ENCODE measurements at places on chromosomes 5 and 9.

GRCh38 chr5:53090229-53090628 lies 19.3 kb downstream of the MOCS2 start:
- no peak for DNase-seq

DNA sequence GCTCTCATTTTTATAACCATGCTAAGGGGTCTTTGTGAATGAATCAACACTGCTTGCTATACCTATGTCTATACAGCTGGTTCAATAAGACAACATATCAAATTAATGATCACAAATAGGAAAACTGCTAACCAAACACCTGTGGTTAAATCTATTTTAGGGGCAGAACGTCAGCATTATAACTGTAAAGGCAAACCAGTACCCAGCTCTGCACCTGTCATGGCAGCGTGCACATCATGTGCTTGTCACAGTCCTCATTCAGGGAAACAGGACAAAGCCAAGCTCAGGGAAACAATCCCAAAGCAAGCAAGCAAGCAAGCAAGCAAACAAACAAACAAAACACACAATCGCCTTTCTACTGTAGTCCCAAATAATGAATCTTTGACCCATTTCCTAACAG lies 277.7 kb upstream of the DAP start:
- DNase-seq = no peak

- DNase-seq = no peak
Observed at GRCh38 chr9:78548670-78549069, 251.7 kb downstream of the PSAT1 start.

DNA sequence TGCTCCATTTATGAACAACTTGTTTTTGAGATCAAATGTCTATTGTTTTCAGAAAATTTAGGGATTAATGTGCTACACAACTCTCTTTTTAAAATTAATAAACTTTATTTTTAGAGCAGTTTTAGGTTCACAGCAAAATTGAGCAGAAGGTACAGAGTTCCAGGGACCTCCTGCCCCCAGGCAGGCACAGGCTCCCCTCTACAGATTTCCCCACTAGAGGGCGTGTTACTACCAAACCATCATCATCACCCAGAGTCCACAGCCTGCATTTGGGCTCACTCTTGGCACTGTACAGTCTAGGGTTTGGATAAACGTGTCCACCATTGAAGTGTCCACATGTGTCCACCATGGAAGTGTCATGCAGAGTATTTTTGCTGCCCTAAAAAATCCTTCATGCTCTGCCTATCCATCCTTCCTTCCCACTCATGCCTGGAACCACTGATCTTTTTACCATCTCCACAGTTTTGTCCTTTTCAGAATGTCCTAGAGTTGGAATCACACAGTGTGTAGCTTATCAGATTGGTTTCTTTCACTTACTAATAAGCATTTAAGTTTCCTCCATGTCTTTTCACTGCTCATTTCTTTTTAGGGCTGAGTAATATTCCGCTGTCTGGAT lies 61.7 kb downstream of the MRPL36 start:
- peak; percentile 32 for DNase-seq

All from EH (cell line).